Activated T-helper 1 cell treated with anti-CD3 and anti-CD28 coated beads, Interleukin-2, amount 50 U/mL, for 16 hours (primary cell): ENCODE measurements at places on chromosomes 4 and X.

DNA sequence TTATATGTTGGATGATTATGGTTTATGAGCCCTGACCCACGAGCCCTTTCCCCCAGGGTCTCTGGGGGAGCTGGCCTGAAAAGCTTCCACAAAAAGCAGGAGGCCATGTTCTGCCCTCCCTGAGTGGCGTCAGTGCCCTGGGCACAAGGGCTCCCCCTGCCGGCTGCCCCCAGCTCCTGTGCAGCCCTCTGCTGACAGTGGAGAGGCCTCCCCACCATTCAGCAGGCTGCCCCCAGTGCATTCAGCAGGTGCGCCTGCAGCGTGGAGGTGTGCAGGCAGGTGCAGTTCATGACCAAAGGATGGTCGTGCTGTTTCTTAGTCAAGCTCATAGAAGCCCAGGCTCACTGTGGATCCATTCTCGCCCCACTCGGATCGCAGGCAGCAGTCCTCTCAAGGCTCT lies 12.5 kb upstream of the S100P start:
- DNase-seq = no peak

DNA sequence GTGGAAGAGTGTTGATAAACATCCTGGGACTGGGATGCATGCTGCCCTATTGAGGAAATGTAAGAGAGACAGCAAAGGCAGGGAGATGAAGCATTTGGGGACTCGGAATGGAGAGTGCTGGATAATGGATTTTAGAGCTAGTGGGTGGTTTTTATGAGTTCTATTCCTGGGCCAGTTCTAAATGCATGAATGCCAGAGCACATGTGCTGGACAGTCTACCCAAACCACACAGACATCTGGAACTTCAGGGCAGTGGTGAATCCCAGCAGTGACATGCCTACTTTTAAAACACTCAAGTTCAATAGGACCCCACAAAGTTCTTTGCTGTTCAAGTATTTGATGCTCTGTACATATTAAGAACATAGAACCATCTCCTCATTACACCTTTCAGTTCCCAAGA lies 133.9 kb downstream of the CBR4 start:
- DNase-seq = no peak

- DNase-seq = no peak
Observed at GRCh38 chrX:73563738-73564068, 706 bp downstream of the CHIC1 start.

DNA sequence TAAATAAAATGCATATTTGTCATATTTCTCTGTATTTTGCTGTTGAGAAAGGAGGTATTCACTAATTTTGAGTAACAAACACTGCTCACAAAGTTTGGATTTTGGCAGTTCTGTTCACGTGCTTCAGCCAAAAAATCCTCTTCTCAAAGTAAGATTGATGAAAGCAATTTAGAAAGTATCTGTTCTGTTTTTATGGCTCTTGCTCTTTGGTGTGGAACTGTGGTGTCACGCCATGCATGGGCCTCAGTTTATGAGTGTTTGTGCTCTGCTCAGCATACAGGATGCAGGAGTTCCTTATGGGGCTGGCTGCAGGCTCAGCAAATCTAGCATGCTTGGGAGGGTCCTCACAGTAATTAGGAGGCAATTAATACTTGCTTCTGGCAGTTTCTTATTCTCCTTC lies 3.3 kb downstream of the HTT start:
- no peak for DNase-seq

DNA sequence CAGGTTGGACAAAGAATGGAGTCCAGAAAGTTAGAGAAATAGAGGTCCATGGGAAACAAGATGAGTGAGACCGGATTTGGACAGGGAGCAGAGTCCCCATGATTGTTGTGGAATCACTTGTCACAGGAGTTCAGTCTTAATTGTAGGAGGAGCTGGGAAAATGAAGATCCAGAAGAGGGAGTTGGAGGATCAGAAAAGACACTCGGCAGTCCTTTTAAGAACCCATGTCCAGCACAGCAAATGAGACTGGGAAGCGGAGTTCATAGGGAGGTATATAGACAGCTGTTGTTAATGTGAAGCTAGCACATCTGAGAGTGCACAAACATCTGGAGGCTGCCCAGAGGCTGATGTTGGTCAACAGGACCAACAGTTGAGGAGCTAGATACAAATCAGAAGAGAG lies 111.4 kb upstream of the RXFP1 start:
- DNase-seq = no peak

GRCh38 chr4:14054391-14054790 lies 426.9 kb upstream of the BOD1L1 start:
- DNase-seq = no peak

DNA sequence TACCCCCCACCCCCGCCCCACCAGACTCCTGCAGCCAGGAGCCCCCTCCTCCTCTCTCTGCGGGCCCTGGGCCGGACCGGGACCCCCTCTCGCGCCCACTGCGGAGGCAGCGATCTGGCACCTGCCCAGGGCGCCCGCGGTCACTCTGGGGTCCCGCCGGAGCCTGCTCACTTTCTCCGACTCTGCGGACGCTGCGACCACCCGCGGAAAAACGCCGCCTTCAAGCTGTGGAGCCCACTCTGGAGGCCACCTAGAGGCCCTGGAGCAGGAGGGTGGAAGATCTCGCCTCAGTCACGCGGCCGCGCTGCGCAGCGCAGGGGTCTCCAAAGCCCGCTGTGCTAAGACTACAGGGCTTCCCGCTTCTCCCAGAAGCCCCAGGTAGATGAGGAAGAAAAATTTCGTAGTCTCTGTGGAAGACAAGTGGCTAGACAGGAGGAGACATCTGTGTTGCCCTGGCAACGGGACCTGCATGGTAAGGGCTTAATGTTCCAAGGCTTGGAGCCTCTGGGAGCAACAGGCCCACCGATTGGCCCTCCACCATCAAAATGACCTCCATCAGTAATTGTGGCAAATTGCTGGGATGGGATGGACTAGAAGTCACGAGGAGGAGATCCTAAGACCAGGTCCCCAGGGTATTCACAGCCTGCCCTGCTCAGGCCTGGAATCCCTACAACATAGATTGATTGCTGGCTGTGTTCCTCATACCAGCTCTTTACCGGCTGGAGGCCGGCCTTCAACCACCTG lies at the start of gene PNMA6F:
Gene PNMA6F (minus strand): TSS at position 387 of the 744 bp plus-strand sequence. CDS start 1,093 bp downstream, outside the sequence.
- no peak for DNase-seq

GRCh38 chrX:25191403-25191802 lies 175.6 kb upstream of the ARX start:
- DNase-seq = no peak

DNA sequence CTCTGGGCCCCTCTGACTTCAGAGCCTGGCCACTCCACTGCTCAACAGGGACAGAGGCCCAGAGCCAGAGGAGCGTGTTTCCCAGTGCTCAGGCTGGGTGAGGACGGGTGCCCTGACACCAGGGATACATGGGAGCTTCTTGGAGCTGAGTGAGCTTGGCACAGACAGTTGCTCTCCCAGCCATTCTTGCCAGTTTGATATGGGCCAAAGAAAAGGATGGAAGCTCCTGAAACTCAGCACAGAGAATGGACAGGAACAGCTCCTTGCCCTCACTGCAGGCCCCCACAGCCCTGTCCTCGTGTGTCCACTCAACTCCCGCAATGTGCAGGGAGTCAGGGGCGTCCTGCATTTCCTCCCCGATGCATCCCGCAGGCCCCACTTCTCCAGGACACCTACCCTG lies 38.8 kb downstream of the NSG1 start:
- DNase-seq = no peak

- DNase-seq = no peak
Observed at GRCh38 chr4:181083757-181084361, 1159.3 kb upstream of the TENM3 start.

DNA sequence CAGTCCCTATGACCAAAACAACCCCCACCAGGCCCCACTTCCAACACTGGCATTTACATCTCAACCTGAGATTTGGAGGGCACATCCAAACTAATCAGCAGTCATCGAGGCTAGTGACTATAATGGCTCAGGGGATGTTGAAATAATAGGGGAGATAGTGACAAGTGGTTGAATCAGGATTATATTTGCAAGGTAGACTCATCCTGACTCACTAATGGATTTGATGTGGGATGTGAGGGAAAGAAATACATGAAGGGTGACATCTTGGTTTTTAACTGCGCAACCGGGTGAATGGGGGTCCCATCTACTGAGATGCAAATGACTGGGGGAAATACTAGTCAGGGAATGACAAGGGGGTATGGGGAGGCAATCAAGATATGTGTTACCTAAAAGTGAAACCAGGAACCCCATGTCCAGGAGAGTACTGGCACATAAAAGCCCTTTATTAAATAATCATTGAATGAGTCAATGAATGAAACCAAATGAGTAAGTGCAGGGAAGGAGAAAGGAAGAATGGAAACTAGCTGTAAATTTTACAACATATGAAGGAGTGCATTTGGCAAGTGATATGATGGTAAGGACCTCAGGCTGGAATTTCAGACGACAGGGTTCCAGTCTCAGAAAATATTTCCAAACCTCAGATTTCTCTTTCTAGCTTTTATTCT lies 78.3 kb downstream of the PARM1 start:
- no peak for DNase-seq

DNA sequence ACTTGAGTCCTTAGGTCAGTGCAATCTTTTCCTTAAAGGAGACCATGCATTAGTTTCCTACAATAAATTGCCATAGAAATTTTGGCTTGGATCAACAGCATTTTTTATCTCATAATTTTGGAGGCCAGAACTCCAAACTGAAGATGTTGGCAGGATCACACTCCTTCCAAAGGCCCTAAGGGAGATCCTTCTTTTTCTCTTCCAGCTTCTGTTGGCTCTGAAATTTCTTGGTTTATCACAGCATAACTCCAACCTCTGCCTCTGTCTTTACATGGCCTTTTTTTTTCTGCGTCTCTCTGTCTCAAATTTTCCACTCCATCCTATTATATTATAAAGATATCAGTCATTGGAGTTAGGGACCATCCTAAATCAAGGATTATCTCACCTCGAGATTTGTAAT lies 282.2 kb downstream of the STIM2 start:
- no peak for DNase-seq

DNA sequence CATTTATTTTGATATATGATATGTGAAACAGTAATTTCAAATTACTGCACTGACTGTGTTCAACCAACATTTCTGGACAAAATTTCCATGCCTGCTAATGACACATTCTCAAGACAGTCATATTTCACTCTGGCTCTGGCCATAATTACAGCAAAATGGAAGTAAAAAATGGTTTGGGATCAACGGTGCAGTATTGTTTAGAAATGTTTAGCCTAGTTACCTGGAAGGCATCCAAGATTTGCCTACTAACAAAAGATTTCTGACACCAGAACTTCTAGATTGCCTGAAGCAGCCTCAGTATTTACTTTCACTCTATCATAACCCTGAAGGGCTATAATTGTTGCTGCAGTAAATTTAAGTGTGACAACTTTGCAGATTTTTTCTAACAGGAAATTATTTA lies 416.3 kb downstream of the PCDH10 start:
- no peak for DNase-seq

DNA sequence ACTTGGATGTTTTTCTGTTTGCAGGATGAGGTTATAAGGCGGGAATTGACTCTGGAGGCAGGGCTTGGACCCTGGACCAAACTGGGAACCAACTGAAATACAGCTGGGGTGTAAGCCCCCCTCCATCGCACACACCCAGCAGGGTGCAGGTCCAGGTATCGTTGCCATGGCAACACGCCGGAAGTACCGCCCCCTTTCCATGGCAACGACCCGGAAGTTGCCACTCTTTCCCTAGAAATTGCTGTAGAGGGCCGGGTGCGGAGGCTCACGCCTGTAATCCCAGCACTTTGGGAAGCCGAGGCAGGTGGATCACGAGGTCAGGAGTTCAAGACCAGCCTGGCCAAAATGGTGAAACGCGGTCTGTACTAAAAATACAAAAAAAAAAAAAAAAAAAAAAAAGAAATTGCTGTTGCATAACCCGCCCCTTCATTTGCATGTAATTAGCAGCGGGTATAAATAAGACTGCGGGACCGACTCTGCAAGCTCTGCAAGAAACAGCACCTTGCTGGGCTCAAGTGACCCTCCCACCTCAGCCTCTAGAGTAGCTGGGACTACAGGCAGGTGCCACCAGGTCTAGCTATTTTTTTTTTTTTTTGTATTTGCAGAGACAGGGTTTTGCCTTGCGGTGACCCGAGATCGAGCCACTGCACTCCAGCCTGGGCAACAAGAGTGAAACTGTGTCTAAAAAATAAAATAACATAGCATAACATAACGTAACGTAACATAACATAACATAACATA lies 139.6 kb downstream of the CRLF2 start:
- no peak for DNase-seq

- DNase-seq = no peak
Observed at GRCh38 chrX:21856504-21856903, 717 bp downstream of the YY2 start.

- DNase-seq = no peak
Observed at GRCh38 chrX:111348429-111348828, 63.6 kb downstream of the DCX start.

DNA sequence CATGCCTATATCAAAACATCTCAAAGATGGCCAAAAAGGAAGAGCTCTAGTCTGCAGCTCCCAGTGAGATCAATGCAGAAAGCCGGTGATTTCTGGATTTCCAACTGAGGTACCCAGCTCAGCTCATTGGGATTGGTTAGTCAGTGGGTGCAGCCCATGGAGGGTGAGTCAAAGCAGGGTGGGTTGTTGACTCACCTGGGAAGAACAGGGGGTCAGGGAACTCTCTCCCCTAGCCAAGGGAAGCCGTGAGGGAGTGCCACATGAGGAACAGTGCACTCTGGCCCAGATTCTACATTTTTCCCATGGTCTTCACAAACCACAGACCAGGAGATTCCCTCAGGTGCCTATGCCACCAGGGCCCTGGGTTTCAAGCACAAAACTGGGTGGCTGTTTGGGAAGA lies 57.3 kb upstream of the FGF16 start:
- DNase-seq = no peak

DNA sequence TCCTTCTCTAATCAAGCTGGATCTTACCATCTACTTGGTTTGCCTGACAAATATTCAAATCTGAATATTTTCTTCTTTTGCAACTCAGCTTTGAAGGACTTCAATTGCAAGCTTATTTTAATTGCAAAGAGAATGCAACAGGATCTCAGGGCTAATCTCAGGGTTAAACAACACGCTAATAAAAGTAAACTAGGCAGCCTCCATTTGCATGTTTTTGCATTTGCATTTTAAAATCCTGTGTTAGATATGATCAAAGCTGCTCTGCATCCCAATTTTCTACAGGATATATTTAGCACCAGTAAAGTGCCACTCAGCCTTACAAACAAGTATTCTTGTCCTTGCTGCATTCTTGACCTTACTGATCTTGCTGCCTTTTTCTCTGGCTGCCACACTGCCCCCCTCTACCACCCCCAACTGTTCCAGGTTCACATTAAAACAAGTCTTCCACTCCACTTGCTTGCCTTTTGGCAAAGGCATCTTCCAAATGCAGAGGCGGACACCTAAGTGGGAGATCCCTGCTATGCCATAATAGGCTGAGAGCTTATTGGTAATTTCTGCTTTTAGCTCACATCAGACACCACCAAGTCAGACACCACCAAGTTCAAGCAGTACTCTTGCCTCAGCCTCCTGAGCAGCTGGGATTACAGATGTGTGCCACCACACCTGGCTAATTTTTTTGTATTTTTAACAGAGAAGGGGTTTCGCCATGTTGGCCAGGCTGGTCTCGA lies 48.1 kb downstream of the GPRIN3 start:
- DNase-seq = no peak

GRCh38 chr4:112637552-112637866 lies 566 bp downstream of the LARP7 start:
- DNase-seq = no peak
